Activated T-helper 17 cell treated with anti-CD3 and anti-CD28 coated beads, Interleukin-2, amount 50 U/mL, for 72 hours (primary cell): ENCODE measurements at places on chromosomes 1 and 21.
A peak's percentile ranks its signal among the peaks of the same experiment; 100 is the strongest.

DNA sequence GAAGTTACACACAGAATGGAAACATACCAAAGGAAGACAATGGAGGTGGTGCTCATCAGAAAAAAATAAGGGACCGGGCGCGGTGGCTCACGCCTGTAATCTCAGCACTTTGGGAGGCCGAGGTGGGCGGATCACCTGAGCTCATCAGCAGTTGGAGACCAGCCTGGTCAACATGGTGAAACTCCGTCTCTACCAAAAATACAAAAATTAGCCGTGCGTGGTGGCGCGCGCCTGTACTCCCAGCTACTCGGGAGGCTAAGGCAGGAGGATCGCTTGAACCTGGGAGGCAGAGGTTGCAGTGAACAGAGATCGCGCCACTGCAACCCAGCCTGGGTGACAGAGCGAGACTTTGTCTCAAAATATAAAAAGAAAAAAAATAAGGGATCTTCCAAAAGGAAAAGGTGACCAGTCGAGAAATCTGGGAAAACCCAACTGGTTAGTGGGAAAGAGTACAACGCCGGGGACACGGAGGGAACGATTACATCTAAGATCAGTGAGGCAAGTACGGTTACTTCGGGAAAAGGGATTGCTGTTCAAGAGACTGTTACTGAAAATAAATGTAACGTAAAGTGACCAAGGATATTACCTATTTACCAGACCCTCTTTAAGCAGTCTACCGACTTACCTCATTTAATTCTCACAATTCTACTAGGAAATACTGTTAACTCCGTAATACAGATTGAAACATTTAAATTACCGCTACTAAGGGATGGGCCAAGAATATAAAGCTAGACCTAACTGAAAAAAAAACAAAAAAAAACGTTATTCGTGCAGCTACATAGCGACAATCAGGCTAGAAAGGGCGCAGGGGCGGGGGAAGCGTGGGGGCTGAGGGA is 822 bp downstream of the CCT3 start:
- peak; percentile 0 for ATAC-seq

GRCh38 chr1:3469849-3470649 is 15.6 kb downstream of the ARHGEF16 start:
- ATAC-seq: no peak

GRCh38 chr1:1157426-1157913 is 16.2 kb upstream of the TTLL10 start:
- peak; percentile 90 for ATAC-seq

GRCh38 chr1:208852911-208853310 is 608.7 kb upstream of the PLXNA2 start:
- ATAC-seq: no peak

- peak; percentile 32 for ATAC-seq
These were observed 9.6 kb downstream of the DUSP23 start for GRCh38 chr1:159790237-159790917.

DNA sequence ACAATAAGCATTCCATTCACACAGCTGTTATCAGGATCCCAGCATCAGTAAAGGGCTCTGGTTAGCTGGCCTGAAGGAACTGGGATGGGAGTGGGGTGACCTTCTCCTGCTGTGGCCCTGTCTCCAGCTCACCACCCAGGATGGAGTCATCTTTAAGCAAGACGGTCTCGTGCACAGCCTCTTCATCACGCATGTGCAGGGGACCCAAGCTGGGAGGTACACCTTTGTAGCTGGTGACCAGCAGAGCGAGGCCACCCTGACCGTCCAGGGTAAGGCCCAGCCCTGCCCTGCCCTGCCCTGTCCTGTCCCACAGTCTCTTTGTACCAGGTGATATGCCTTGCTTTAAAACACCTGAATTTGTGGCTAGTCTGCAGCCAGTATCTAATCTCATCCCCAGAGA is 24.3 kb downstream of the IGFN1 start:
- ATAC-seq: no peak

DNA sequence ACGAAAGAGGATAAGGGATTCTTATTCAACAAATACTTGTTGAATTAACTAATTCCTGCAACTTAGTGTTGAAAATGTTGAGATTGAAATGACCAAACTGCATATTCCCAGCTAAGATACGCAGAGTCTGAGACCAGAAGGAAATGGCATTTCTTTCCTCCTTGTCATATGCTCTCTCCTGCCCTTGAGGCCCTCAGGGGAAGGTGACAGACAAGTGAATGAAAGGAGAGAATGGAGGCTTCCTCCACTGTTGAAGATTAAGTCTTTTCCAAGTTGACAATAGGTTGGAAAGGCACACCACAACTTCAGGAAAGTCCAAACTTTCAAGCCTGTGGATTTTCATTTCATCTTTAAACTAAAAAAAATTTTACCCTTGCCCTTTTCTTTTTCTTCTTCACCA is 3.1 kb upstream of the ZNF697 start:
- ATAC-seq: no peak

- no peak for ATAC-seq
These were observed 355.0 kb upstream of the ESRRG start for GRCh38 chr1:217078078-217078690.

DNA sequence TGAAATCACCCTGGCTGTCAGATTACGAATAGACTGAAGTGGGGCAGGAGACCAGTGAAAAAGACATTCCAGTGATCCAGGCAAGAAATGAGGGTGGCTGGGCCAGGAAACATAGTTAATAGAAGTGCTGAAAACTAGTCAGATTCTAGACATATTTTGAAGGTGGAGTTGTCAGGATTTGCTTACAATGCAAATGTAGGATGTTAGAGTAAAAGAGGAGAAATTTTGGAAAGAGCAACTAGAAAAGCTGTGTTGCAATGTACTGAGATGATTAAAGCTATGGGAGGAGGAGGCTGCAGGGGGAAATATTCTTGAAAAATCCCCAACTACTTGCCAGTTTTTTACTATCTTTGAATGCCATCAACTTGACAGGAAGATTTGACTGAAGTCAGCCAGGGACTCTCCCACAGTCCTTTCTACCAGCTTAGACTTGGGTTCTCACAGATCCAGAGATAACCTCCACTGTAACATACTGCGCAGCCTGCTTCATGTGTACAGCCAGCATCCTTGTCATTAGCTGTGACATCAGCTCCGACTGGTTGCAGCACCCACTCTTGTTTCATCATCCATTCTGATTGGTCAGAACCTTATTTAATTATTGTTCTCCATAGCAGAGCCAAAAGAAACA is 109.7 kb downstream of the TSEN15 start:
- ATAC-seq: peak; percentile 59

- no peak for ATAC-seq
These were observed 157.3 kb upstream of the RUNX1 start for GRCh38 chr21:35206141-35207125.

GRCh38 chr1:85623061-85623471 is 42.5 kb downstream of the CCN1 start:
- peak; percentile 59 for ATAC-seq

DNA sequence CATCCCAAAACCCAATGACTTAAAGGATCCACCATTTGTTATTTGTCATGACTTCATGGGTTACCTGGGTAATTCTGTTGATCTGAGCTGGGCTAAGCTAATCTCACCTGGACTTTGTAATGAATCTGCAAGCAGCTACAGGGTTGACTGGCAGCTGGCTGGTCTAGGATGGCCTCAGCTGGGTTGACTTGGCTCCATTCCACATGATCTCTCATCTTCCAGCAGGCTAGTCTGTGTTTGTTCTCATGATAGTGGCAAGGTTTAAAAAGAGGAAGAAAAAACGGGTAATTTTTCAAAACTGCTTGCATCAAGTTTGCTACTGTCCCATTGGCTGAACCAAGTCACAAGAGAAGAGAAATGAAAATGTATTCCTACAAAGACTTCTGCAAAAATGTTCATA is 24.8 kb upstream of the ZMYM4 start:
- no peak for ATAC-seq

DNA sequence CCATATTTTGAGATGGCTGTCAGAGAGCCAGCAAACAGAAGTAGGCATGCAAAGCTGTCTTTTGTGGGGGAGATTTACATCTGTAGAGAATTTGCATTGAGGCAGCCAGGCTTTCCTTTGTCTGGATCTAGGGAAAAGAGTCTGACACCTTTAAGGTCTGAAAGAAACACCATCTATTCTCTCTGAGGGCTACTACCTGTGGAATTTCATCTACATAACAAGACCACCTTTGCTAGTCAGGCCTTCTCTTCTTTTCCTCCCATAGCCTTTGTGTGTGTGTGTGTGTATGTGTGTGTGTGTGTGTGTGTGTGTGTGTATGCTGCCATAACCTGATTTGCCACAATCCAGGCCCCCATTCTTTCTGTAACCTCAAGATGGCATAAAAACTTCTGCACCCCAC is 28.4 kb upstream of the DMRTB1 start:
- no peak for ATAC-seq

- no peak for ATAC-seq
These were observed 5.0 kb downstream of the PALMD start for GRCh38 chr1:99650773-99651437.

DNA sequence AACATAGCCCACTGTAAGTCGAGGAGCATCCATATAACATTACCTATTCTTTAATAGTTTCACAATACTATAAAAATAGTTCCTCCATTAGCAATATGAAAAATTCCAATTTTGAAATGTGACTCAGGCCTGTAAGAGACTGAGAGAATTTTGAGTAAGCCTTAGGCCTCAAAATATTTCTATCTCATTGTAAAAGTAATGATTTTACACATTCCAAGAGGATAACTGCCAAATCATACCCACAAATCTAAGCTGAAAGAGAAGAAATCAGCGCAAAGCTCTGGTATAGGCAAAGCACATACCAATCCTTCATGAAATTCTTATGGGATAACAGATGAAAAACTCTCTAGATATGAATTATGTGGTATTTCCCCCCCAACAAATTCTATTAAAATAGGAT is 144.1 kb downstream of the CDC42BPA start:
- no peak for ATAC-seq

- ATAC-seq: no peak
These were observed 163.1 kb downstream of the PCNX2 start for GRCh38 chr1:233132445-233132844.

GRCh38 chr21:29145354-29145782 is 14.9 kb downstream of the MAP3K7CL start:
- ATAC-seq: peak; percentile 78
